Neural progenitor cell (in vitro differentiated cells): ENCODE measurements at places on chromosomes 12 and 14. TPM values are rescaled to one million over a fixed set of nuclear protein-coding genes. Genes with fewer than 3 reads are reported as not detected.

GRCh38 chr14:42856106-42856505, 1249.4 kb downstream of the LRFN5 start:
- no peaks in the 10 kb centered on the region for H3K27me3 ChIP-seq
- DNase-seq: no peak
- H3K4me3 ChIP-seq: no peak overlapping the region
- no peaks in the 10 kb centered on the region for H3K36me3 ChIP-seq
- no peak overlapping the region for H3K27ac ChIP-seq
- H3K4me1 ChIP-seq: no peaks in the 10 kb centered on the region

DNA sequence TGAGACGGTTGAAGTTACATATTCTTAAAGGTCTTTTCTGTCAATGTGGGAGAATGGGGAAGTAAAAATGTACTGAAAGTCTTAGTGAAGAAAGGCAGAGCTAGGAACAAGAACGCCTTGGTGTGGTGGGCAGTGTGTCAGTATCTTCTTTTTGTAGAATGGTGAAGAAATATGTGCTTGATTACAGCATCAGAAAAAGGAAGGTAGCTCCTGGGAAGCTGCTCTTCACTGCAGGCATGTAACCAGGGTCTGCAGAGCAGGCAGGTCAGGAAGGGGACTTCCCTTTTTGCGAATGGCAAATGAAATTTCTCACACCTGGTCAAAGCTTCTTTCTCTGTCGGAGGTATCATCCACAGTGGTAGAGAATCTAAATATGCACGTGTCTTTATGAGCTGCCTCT, 226.2 kb downstream of the ADAMTS20 start:
- H3K36me3 ChIP-seq: no peaks in the 10 kb centered on the region
- no peaks in the 10 kb centered on the region for H3K27me3 ChIP-seq
- H3K4me1 ChIP-seq: no peaks in the 10 kb centered on the region

- no peak for DNase-seq
- H3K27me3 ChIP-seq: peaks cover 23% of the 10 kb centered on the region
- no peaks in the 10 kb centered on the region for H3K36me3 ChIP-seq
- no peak overlapping the region for H3K27ac ChIP-seq
Observed at GRCh38 chr14:70357557-70357956, 1.9 kb downstream of the COX16 start.

DNA sequence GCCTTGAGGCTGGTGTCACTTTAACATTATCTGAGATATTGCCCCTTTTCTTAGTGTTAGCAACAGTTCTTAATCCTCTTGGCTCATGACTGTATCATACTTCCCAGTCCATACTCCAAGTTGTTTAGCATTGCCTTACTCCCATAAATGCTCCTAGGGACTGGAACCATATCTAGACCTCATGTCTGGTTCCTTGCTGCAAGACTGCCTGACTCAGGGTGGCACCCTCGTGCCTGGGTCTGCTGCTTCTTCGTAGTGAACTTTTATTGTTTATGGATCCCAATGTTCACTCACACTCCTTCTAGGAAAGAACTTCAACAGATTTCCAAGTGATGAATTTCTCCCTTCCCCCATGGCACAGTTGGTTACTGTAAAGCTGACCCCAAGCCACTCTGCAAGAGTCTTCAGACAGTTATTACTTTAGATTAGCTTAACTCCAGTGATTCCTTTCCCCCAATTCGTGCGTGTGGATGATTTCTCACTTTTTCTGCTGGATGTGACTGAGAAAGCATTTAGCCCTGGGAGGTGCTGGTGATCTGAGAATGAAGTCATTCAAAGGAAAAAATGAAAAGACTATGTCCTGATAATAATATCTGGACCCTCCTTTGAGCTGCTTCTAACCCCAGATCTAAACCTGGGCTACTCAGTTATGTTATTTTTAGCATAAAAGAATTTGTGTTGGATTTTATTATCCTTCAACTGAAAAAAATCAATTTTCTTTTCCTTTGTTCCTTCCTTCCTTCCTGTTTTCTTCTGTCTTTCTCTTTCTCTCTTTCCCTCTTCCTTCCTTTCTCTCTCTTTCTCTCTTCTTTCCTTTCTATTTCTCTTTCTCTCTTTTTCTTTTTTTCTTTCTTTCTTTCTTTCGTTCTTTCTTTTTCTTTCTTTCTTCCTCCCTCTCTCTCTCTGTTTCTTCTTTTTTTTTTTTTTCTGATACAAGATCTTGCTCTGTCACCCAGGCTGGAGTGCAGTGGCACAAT, 47.5 kb upstream of the PPP1R12A start:
- no peaks in the 10 kb centered on the region for H3K27me3 ChIP-seq
- no peak overlapping the region for H3K4me3 ChIP-seq
- no peak for DNase-seq
- no peak overlapping the region for H3K27ac ChIP-seq
- H3K36me3 ChIP-seq: no peaks in the 10 kb centered on the region
- peaks cover 7% of the 10 kb centered on the region for H3K4me1 ChIP-seq

DNA sequence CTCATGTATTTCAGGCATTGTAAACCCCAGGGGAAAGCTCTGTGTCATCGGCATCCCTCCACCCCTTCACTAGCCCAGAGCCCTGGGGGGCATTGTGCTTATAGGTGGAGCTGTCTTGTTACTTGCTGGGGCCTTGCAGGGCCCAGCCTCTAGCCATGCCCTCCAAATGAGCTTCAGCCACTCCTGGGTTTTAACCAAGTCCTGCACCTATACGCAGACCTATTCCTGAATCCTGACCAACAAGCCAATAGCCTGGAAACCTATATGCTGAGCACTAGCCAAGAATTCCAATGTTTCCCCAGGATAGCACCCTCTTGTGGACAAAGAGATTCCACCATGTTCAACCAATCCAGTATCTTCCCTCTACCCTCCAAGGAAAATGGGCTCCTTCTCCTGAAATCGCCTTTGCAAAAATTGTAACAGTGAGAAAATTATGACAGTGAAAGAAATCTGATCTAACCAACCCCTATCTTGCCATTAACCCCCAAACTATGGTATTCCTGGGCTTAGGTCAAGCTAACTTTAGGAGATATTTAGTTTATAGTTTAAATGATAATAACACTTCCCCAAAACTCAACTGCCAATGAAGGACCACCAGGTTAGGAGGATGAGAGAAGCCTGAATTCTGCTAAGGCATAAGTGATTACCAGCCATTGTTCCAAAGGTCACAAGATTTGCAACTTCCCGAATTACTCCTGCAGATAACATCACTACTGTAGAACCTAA, 55.5 kb downstream of the TTC7B start:
- H3K27ac ChIP-seq: no peak overlapping the region
- H3K4me3 ChIP-seq: no peak overlapping the region

DNA sequence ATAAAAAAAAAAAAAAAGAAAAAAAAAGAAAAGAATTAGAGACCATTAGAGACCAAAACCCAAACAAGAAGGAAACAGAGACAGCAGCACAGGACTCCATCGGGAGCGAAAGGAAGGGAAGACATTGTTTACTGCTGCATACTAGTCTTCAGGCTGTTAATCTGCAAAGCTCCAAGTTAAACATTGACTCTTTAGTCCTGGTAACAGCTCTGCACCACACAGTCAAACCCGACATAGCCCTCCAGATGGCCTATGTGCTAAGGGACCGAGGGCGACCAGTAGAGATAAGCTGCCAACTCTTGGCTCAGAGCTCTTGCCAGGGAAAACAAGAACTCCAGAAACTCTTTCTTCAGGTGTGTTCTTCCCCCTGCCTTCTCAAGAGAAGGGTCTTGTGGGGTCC, 7.8 kb downstream of the P2RX4 start:
- no peak overlapping the region for H3K27ac ChIP-seq
- no peaks in the 10 kb centered on the region for H3K4me1 ChIP-seq
- H3K27me3 ChIP-seq: no peaks in the 10 kb centered on the region
- no peaks in the 10 kb centered on the region for H3K36me3 ChIP-seq
- DNase-seq: no peak

- peaks cover 10% of the 10 kb centered on the region for H3K4me1 ChIP-seq
- DNase-seq: peak; percentile 78
- no peak overlapping the region for H3K4me3 ChIP-seq
- peaks cover 29% of the 10 kb centered on the region for H3K36me3 ChIP-seq
Observed at GRCh38 chr12:55797068-55797467, 20.5 kb downstream of the SARNP start.

- peaks cover 11% of the 10 kb centered on the region for H3K4me1 ChIP-seq
- no peak overlapping the region for H3K4me3 ChIP-seq
- H3K36me3 ChIP-seq: no peaks in the 10 kb centered on the region
- no peaks in the 10 kb centered on the region for H3K27me3 ChIP-seq
- DNase-seq: peak; percentile 35
Observed at GRCh38 chr14:61940666-61941420, 178.6 kb downstream of the SNAPC1 start.

DNA sequence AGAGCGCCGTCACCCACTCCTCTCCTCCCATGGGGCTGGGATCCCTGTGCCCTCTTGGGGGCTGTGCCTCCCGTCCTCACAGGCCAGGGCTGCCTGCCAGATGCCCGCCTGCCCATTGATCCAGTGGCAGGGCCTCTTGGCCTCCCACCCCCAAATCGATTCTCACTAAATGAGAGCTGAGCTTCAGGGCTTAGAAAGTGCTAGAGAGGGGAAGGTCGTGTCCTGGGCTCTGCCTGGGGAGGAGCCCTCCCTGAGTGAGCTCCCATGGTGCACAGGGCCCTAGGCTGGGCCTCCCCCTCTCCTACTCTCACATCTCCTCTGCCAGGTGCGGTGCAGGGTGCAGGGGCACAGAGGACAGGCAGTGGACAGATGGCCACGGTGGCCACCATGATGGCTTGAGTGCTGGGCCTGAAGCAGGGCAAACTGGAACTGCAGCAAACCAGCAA, 9.2 kb downstream of the BEGAIN start:
- no peaks in the 10 kb centered on the region for H3K27me3 ChIP-seq
- H3K4me1 ChIP-seq: peaks cover 19% of the 10 kb centered on the region
- no peak for DNase-seq
- H3K4me3 ChIP-seq: no peak overlapping the region
- no peak overlapping the region for H3K27ac ChIP-seq
- no peaks in the 10 kb centered on the region for H3K36me3 ChIP-seq

DNA sequence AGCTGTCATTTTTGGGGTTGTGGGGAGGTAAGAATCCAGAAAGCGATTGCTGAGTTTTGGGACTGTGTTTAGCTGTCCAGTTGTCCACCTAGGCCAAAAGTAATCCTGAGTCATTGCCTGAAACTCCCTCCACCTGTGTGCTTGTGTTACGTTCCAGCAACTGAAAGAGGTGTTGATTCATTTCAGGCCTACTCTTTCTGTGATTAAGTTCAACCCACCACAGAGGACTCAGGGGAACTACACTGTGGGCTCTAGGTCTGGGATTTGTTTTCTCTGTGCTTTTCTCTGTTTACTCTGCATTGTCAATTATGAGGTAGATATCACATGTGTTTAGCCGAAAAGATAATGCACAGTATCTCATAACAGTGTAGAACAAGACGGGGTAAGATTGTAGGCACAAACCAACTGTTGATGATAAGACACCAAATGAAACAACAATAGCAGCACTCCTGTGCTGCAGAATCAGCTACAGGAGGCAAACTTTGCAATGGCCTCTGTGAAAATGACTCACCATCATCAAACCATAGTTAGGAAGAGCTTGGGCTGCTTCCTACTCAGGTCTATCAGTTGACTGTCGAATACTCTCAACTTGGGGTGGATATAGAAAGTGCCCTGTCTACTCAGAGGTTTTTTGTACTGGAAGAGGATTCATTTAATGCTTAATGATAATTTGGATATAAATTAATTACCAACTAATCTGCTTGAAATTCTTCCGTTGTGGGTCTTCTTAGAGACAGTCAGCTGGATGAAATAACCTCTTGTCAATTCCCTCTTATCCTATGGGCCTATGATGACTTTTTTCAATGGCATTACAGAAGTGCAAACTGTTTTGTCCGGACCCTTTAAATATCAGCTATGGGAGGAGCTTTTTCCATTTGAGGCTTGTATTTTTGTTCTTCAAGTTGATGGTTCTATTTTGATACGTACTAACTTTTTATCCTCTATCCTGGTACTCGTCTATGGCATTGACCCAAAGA, 385.9 kb downstream of the BMP4 start:
- no peak overlapping the region for H3K27ac ChIP-seq
- no peak overlapping the region for H3K4me3 ChIP-seq
- peaks cover 8% of the 10 kb centered on the region for H3K4me1 ChIP-seq
- DNase-seq: no peak

DNA sequence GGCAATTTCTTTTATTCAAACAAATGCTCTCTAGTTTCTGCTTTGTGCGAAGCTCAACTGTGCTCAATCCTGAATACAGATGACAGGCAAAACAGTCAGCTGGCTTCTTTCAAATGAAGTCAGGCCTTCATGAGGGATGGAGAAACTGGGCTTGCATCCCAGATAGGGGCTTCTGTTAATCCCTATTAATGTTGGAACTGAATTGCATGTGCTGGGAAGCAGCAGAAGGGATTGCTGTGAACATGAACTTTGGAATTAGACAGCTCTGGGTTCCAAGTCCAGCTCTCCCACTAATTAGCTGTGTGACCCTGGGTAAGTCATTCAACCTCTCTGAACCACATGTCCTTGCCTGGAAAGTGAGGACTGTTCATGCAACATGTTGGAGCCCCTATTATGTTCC, 21.1 kb upstream of the CORO1C start:
- no peak overlapping the region for H3K4me3 ChIP-seq
- H3K36me3 ChIP-seq: no peaks in the 10 kb centered on the region
- peaks cover 3% of the 10 kb centered on the region for H3K4me1 ChIP-seq
- no peak overlapping the region for H3K27ac ChIP-seq
- DNase-seq: no peak

DNA sequence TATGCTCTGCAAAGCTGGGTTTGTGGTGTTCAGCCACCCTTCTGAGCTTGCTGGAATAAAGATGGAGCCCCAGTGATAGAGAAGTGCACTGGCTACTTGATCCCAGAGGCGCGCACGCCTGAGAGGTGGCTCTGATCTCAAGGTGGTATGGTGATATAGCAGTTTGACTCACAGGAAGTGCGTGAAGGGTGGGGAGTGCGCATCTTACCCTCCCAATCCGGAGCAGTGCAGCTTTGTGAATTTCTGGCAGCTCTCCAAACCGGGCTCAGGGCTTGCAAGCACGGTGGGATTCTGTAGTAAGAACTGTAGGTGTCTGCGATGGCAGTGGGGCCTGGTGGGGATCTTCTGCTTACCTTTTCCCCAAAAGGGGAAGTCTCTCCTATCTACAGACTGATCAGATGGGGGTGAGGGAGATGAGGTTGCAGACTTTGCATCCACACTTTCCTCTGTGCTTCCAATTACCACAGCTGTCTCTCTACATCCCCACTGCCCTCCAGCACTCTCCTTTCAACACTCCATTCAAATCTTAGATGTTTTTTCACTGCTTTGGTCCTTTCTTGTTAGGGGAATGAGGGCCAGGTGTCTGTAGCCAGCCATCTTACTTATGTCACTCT, 197.4 kb upstream of the SLC38A2 start:
- H3K27ac ChIP-seq: no peak overlapping the region
- no peak for DNase-seq
- no peaks in the 10 kb centered on the region for H3K27me3 ChIP-seq
- no peak overlapping the region for H3K4me3 ChIP-seq
- H3K36me3 ChIP-seq: no peaks in the 10 kb centered on the region

GRCh38 chr14:104438166-104438887, 141.2 kb upstream of the C14orf180 start:
- no peak for DNase-seq
- H3K4me3 ChIP-seq: no peak overlapping the region
- H3K4me1 ChIP-seq: peaks cover 26% of the 10 kb centered on the region
- no peaks in the 10 kb centered on the region for H3K36me3 ChIP-seq
- H3K27me3 ChIP-seq: no peaks in the 10 kb centered on the region

The DIO3 gene
- 0.90 and 3.3 TPM in 2 replicates for total RNA-seq

The COX8C gene
- total RNA-seq: not detected in 2 replicates

The KCTD10 gene
- 40.9 and 57.5 TPM in 2 replicates for total RNA-seq

The OS9 gene
- 107 and 113 TPM in 2 replicates for total RNA-seq

The OTOGL gene
- total RNA-seq: 0.13 and 0.77 TPM in 2 replicates
